ENCODE measurements at places on chromosomes 6 and 20.

DNA sequence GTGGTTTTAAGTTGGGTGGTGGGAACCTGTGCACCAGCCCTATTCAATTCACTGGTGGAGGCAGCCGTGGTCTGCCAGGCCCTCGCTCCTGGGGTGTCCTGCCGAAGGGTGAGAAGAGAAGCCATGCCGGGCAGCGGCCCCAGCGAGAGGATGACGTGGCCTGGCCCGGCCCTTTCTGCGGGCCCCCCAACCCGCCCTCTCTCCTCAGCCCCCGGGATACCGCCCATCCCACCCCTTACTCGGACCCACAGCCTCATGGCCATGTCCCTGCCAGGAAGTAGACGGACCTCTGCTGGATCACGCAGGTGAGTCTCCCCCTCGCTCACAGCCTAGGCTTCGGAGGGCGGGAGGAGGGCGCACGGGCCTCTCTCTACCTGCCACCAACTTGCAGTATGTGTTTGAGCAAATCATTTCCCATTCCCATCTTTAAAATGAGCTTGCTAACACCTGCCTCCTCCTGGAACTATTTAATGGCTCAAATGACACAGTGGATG is 30.1 kb downstream of the SNPH start:
- no peak for DNase-seq

DNA sequence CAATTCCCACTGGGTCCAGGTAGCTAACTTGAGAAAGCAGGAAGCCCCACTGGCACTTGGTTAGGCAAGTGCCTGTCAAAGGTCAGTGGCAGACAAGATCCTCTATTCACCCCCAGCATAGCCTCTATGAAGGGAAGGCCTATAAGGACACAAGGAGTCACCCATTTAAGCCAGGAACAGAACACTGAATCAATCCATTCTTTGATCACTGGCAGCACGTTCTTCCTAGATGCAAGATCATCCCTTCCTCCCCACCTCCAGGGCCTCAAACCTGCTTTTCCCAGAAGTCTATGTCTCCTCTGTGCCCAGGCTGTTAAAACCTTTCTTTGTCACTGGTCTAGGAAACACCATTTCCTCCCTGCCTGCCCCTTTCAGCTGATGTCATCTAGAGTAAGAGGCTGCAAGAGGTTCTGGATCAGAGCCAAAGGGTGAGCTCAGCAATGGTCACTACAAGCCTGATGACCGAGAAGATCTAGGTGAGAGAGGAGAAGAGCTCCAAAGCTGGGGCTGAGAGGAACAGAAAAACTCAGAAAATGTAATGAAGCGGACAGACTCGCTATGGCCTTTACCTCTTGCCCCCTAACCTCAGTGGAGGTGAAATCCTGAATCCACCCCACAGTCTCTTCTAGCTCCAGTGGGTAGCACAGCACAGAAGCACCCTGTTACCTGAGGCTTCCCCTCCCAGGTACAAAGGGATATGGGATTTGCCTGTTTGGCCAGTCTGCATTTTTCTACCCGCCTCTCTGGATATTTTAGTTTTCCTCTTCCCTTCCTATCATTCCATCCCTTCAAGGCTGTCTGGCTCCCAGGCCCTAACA is 1.8 kb downstream of the GTPBP2 start:
- DNase-seq = no peak

DNA sequence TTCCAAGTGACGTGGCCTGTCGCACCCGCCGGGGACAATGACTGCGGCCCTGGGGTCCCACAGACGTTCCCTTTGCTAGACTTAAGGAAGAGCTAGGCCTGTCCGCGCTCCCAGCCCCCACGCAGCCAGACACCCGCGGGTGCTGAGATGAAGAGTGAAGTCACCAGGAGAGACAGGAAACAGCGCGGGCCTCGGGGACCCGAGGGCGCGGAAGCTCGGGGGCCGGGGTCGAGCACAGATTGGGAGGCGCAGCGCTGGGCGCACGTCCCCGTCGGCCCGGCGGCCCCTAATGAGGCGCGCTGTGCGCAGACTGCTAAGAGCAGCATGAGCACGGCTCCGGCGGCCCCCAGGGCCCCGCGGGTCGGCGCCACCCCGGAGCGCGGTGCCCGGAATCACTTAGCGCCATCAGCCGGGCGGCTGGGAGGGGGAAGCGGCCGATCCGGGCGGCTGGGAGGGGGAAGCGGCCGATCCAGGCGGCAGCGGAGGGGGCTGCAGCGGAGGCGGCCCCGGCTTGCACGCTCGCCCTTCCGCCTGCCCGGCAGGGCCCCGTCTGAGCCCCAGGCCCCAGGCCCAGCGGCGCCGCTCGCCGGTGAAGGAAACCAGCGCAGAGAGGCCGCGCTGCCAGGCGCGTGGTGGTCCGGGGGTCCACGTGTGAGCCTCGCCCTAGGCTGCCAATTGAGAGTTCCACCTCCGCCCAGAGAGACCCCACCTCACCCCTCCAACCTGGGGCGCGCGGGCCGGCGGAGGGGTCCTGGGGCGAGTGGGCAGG is 8.3 kb upstream of the AVP start:
- no peak for DNase-seq

DNA sequence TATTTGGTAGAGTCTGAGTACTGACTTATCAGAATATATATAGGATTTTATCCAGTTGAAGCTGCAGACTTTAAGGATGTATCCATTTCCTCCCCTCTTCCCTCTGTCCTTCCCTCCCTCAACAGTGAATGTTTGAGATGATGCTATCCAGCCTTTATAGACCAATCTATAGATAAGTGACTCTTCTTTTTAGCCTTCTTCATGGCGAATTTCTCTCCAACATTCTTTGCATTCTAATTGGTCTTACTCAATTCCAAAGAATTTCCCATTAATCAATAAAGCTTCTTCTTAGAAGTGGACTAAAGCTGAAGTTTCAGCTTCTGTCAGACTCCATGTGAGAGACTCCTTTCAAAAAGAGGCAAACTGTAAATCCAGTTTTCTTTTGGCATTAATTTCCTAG is 99.3 kb downstream of the AIG1 start:
- no peak for DNase-seq

GRCh38 chr20:39150501-39150900 is 188.4 kb downstream of the DHX35 start:
- DNase-seq = no peak

- DNase-seq = no peak
Observed at GRCh38 chr6:119343167-119343566, 6.4 kb downstream of the MAN1A1 start.

DNA sequence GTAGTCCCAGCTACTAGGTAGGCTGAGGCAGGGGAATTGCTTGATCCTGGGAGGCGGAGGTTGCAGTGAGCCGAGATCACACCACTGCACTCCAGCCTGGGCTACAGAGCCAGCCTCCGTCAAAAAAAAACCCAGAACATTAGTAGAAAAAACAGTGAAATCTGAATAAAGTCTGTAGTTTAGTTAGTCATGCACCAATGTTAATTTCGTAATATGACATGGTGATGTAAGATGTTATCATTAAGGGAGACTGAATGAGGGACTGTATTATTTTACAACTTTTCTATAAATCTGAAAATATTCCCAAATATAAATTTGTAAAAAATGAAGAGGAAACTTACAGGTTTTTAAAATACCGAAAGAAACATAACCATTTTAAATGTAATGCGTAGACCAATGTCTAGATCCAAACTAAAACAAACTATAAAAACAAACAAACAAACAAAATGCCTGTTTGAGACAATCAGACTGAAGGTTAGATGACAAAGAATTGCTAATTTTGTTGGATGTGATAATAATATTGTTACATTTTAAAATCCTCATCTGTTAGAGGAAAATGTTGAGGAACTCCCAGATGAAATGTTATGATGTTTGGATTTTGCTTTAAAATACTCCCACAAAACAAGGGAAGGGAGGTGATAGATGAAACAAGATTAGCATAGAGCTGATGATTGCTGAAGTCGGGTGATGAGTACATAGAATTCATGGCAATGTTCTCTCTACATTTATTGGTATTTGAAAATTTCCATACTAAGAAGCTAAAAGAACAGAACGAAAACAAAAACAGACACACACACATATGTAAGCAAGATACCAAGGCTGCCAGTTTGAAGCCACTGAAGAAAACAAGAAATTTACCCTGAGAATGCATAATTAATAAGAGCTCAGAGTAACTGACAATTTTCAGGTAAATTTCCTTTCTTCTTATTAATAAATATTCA is 1.8 kb downstream of the GSTA4 start:
- no peak for DNase-seq

GRCh38 chr6:22756365-22756764 is 187.0 kb downstream of the HDGFL1 start:
- DNase-seq = no peak

DNA sequence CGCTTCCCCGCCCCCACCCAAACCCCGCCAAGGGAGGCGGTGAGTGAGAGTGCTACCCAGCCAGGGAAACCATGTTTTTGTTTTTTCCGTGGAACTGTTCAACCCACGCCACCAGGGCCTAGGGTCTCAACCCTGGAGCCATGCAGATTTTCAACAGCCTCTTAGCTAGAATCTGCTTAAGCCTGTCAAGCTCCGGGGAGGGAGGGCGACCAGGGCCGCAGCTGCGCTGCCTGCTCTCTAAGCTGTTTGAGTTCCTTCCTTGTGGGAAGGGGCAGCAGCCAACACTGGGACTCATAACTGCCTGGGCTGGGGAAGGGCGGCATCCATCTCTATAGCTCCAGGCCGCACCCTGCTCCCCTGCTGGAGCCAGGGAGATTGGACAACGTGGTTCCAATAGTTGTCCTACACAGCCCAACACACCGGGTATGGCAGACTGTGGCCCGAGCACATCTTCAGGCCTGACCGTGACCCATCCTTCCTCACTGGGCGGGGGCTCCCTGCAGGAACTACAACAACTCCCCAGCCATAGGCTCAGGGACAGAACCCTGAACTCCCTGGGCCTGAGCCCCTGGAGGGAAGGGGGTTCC is 1065.7 kb upstream of the MANEA start:
- DNase-seq = no peak

DNA sequence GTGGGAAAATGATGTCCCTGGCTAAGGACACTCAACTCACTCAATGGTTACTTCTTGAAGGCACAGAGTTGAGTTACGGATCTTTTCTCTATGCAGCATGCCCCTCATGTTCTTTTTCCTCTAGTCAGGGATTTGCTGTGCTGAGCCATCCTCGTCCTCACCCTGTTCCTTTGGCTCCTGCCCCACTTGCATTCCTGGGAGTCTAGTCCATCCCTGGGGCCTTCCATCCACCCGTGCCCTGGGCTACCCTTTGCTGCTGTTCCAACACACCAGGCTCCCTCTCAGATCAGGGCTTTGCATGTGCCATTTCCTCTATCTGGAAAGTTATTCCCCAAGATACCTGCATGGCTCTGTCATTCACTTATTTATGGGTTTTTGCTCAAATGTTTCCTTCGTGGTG is 13.3 kb upstream of the KCNG1 start:
- no peak for DNase-seq

- DNase-seq = no peak
Observed at GRCh38 chr6:29762781-29763214, 39.6 kb downstream of the HLA-F start.

DNA sequence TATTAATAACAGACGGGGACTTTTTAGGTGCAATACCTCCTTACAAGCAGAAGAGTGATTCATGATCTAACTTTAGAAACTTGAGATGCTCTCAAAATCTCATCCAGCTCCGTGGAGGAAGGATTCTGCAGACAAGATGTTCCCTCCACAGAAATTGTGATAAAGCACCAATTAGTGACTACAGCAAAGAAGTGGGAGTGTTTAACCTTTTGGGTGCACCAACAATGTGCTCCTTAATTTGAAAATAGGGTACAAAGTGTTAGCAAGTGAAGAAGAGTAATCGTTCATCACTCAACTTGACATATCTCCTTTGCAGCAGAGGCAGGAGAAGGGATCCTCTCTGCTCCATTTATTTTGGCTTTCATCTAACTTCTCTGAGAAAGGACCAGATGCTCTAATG is 22.8 kb upstream of the SCP2D1 start:
- no peak for DNase-seq

DNA sequence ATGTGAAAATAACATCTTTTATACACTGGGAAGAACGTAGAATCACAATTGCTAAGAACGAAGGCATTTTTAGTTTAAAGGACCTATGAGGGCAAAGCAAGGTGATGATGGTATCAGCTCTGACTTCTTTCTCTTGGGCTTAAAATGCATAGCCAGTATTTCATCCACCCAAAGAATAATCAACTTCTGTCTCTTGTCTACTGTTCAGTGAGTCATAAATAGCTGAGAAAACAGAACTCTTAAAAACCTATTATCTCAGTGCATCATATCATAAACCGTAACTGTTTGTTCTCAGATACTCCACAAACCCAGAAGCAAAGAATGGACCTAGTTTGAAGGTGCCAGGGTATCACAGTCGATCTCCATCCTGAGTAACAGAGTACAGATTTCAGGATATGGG is 5.2 kb downstream of the PHF10 start:
- no peak for DNase-seq

DNA sequence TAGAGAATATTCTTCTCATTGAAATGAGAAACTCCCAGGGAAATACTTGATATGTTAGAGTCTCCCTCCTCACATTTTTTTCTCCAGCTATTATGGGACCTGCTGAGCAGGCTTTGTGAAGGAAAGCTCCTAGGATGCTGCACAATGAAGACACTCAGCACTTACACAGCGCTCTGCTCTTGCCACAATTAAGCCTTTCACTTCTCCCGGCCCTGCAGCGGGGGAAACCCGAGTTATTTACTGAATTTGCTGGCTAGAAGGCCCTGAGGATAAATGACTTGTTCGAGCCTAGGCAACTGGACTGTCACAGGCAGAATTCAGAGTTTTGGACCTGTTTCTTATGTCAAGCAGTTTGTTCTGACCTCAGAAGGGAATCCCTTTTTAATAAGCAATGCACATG is 102.0 kb downstream of the MAP3K7 start:
- DNase-seq = no peak

DNA sequence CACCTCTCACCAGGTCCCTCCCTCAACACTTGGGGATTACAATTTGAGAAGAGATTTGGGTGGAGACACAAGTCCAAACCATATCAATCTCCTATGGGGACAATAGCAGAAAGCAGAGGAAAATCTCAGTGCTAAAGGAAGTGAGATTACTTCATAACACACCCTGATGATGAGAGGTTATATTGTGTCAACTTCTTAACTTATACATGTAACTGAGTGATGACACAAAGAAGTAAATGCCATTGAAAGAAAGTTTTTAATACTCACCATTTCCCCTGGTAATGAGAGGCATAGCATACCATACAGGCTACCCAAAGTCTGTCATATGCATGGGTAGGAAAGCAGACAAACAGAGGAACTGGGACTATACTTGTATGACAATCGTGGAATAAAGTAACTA is 137.2 kb downstream of the MMUT start:
- DNase-seq = no peak

GRCh38 chr6:52910091-52910490 is 593 bp upstream of the GSTA3 start:
- DNase-seq = no peak

- DNase-seq = no peak
Observed at GRCh38 chr20:11849270-11849915, 68.3 kb upstream of the BTBD3 start.

All from stimulated activated CD4-positive, alpha-beta T cell treated with anti-CD3 and anti-CD28 coated beads, Interleukin-4, amount 100 ng/mL, for 48 hours (primary cell).